Activated CD4-positive, alpha-beta T cell treated with anti-CD3 and anti-CD28 coated beads for 1 hour (primary cell): ENCODE measurements at places on chromosomes 12 and 14.

- no peak for DNase-seq
Measured at GRCh38 chr14:87935886-87936285, 57.1 kb downstream of the GALC start.

DNA sequence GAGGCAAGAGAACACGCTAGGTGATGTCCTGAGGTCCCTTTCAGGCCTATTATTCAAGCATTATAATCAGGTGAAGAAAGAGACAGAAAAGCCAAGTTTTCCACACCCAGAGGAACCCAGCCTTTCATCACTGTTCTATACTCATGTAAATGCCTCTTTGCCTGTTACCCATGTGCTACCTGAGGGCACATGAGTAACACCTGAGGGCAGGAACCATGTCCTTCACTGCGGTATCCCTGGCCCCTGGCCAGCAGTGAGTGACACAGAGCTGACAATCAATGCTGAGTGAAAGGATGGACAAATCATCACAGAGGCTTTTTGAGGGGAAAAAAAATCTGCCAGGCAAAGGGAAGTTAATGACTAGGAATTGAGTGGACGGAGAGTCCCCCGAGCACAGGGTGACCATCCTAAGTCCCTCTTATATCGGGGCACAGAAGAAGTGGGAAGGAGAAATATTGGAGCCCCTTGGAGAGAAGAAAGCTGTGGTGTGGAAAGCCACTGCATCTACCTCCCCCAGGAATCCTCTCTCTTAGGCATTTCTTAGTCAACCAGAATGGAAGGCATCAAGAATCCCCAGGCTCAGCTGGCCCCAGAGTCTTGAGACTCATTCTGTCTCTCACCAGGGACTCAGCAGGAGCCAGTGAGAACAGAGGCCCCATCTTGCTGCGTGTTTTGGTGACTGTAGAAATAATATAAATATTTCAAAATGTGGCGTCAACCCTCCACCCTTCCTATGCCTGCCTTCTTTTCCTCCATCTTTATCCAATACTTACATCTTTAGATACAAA is 212.9 kb downstream of the DPF3 start:
- DNase-seq, result no peak

DNA sequence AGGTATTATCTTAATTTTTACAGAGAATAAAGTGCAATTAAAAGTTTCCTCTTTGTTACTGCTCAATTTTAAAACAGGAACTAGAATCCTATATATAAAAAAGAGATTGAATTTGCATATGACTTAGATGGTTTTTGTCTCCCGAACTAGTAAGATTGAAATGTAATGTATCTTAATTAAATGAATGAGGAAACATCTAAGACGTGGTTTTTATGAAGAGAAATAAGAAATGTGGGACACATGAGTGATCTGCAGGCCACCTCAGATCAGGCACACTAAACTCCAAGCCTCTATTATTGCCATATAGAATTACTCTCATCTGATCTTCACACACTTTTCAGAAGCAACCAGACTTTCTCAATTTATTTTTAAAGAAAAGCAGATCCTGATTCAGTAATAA is 158.6 kb downstream of the CPNE8 start:
- DNase-seq, result no peak

GRCh38 chr14:69796797-69797500 is at the start of gene SLC10A1:
TSS of gene SLC10A1 (minus strand) at chr14:69797241. CDS start at chr14:69797155, 86 bp downstream.
- no peak for DNase-seq

- no peak for DNase-seq
Measured at GRCh38 chr14:52926953-52927352, 23.9 kb downstream of the FERMT2 start.

DNA sequence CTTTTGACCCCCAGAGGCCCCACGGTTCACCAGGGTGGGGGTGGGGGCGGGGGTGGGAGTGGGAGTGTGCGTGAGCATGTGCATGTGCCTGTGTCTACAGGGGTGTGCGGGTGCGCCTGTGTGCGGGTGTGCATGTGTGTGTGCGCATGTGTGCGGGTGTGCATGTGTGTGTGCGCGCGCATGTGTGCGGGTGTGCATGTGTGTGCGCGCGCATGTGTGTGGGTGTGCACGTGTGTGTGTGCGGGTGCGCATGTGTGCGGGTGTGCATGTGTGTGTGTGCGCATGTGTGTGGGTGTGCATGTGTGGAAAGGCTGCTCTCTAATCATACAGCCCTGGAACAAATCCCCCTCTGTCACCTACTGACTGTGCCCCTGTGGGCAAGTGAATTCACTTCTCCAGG is 38.8 kb downstream of the RFLNA start:
- no peak for DNase-seq

GRCh38 chr12:27534060-27534764 is 10.2 kb downstream of the PPFIBP1 start:
- DNase-seq, result no peak

DNA sequence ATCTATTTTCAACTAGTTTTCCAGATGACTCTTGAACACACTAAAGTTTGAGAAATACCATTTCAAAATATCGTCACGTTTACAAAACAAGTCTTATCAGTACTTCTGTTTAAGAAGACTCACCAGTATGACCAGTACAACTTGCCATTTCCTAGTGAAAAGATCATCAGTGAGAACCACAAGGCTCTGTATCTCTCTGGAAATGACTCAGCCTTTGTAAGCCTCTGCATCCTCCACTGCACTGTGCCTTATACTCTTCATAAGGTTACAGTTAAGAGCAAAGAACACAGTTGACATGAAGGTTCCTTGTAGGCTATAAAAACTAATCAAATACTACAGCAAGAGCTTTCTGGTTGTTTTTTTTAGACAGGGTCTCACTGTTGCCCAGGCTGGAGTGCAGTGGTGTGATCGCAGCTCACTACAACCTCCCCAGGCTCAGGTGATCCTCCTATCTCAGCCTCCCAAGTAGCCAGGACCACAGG is 5.7 kb upstream of the VTI1B start:
- no peak for DNase-seq

DNA sequence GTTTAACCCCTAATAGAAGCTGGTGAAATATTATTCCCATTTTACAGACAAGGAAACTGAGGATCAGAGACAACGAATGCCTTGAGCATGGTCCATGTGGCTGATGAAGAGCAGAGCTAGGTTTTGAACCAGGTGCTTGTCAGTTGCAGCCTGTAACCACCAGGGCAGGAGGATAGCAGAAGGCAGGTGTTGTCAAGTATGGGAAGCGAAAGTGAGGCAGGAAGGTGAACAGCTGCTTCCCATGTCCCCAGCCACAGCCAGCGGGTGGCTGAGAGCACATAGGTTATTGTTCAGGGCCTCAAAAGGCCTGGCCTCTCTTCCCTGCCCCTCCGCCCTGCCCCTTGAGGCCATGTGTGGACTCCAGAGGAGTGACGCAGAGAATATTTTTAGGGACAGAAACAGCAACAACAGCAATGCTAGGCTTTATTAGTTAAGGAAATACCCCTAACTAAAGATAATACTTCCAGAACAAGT is 39.6 kb downstream of the IQSEC3 start:
- no peak for DNase-seq

GRCh38 chr12:125247477-125247876 is 182.2 kb downstream of the AACS start:
- DNase-seq, result no peak

- no peak for DNase-seq
Measured at GRCh38 chr14:47392326-47392725, 283.1 kb downstream of the MDGA2 start.

DNA sequence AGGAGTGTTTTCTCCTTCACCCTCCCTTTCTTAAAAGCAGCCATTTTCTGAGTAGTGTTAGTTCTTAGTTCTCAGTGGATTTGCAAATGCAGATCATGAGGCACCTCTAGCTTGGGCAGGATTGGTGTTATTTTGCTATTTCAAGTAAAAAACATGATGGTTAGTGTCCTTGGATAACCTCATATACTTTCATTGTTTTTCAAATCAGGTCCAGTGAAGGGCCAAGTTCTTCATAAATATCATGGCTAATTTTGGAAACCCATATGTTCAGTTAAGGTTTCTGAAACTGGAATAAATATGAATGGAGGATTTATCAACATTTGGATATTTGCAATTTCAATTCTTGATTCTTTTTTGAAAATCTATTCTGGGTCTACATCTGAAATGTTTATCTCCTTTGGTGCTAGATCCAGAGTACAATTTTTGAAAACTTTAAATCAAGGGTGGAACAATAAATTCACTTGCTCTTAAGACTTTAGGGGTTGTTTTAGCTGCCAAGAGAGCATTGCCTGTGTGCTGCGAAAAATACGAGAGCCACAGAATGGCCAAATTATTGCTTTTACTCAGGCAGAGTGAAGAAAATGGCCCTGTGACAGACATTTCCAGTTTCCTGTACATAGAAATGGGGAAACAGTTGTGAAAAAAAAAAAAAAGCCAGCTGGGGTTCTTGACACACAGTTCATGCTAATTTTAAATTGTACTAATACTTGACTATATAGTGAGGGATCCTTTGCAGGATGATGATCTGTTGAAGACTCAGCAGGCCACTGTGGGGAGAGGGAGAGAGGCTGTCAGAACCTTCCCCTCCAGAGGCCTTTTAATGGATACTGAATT is 104.6 kb downstream of the BICD1 start:
- DNase-seq, result no peak

GRCh38 chr12:532908-533565 is 73.3 kb downstream of the B4GALNT3 start:
- DNase-seq, result no peak

DNA sequence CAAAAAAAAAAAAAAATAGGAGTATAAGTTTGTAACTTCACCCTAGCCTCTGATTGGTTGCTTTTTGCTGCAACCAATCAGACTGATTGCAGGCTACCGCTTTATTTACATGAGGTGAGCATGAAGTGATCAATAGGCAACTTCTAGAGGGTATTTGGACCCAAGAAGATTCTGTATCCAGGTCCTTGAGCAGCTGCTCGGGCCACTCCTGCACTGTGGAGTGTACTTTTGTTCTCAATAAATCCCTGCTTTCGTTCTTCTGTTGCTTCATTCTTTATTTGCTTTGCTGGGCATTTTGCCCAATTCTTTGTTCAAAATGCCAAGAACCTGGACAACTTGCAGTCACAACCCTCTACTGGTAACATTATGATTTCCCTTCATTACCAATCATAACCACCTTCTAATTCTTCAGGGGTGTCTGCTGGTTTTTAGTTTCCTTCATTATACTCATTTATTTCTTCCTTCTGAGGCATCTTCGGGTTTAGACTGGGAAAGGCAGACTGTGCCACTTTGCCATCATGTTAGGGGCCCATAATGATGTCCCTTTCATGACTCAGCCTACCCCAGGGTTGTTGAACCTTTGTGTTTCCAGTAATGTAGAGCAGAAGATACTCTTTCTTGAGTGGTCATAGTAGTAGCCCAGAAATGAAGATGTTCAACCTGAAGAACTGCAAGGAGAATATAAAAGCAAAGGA is 43.4 kb upstream of the LIMA1 start:
- DNase-seq, result no peak

GRCh38 chr14:75667099-75667765 is 6.2 kb downstream of the TTLL5 start:
- DNase-seq, result no peak

DNA sequence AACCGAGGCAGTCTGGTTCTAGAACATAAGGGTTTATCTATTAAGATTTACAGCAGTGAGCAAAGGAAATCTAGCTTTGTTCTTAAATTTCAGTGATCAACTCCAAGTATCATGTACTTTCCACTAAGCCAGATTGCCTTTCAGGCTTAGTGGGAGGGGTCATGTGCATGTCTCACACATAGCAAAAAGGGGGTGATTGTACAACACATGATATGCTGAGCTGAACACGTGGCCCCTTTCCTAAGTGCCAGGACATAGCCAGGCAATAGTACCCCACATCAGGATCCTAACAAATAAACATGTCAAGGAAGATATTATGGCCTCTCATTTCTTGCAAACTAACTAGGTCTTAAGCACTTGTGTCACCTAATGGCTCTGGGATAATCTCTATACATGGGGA is 347.2 kb downstream of the C12orf75 start:
- no peak for DNase-seq

GRCh38 chr12:44589697-44590096 is 286.4 kb downstream of the NELL2 start:
- DNase-seq, result no peak

GRCh38 chr12:102811110-102811737 is 105.8 kb downstream of the PAH start:
- no peak for DNase-seq

DNA sequence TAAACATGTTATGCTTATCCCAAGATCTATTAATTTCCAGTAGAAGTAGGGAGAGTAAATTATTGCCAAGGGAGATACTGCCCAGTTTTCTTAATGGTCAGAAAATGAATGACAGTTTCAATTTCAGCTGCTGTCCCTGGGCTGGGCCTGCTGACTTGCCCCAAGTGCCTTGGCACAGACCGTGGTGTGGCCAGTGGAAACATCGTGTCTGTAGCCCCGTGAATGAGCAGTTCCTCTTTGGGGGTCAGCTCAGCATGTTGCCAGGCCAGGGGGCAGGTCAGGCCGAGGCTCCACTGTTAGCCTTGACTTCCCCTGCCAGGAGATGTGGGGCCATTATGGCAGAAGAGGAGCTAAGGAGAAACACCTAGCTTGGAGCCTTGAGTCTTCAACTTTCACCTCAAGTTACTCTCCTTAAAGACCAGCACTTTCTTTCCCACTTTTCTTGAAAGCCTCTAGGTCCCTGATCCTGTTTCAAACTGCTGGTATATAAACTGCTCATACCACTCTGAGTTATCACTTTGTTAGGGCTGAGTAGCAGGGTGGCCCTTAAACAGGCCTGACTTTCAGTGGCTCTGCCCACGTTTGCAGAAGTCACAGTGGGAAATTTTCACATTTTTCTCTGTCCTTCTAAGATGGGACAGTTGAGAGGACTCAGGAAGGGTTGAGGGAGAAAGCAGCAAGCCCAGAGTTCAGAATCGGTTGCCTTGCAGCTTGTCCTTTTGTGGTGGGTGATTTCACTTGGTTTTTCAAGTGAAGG is 73.2 kb downstream of the SUSD6 start:
- DNase-seq, result no peak

GRCh38 chr12:110317911-110318310 is 36.9 kb downstream of the ATP2A2 start:
- no peak for DNase-seq

DNA sequence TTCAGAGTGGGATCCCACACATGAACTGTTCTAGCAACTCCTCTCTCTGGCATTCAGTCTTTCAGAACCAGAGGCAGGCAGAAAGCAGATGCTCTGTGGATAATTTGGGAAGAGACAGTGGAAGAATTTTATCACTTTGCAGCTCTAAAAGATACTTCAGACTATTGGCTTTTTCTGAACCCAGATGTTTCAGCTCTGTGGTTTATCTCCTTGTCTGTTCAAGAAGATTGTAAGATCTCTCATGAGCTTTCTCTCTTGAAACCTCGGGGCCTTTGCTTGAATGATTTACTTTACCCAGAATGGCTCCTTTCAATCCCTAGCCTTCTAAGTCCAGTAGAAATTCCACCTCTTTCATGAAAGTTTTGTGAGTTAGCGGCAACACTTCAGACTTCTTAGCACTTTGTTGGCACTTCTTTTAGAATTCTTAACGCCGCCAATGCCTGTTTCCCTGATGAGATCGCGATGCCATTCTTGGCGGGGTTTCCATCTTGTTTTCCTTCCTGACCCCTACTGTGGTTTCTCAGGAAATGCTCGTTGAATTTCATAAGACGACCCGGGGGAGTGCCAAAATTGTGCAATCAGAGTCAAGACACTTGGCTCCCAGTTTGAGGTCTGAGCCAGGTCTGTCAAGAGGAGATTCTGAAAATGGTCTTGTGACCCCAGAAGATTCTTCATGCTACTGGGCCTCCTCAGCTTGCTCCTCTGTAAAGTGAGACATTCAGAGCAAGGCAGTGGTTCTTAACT is 107.0 kb upstream of the PRICKLE1 start:
- no peak for DNase-seq
